ENCODE measurements at places on chromosomes 6 and 20.

DNA sequence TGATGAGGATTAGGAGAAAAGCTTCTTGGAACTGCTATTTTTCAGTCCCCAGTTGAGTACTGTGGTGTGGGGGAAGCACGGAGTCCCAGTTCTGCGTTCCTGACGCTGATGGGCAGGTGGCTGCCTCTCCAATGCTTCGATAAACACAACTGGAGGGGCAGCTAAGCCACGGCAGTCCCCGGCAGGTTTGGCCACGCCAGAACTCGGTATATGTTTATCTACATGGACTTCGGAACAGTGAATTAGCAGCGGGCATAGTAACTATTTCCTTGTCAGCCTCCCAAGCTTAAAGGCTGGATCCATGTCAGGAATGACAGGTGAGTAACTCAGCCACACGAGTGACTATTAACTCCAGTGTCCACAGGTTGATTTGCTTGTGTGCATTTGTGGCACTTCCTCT lies 354.4 kb downstream of the ZFAND3 start:
- no peak for DNase-seq

DNA sequence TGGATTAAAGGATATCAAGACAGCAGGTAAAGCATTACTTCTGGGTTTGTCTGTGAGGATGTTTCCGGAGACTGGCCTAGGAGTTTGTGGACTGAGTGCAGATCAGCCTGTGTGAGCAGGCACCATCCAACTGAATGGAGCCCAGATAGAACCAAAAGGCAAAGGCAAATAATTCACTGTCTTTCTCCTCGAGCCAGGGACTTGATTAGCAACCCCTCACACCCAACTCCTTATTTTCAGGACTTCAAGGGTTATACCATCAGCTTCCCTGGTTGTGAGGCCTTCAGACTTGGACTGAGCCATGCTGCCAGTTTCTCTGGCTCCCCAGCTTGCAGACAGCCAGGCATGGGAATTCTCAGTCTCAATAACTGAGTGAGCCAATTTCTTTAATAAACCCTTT lies 19.3 kb downstream of the PSMB1 start:
- DNase-seq: no peak

DNA sequence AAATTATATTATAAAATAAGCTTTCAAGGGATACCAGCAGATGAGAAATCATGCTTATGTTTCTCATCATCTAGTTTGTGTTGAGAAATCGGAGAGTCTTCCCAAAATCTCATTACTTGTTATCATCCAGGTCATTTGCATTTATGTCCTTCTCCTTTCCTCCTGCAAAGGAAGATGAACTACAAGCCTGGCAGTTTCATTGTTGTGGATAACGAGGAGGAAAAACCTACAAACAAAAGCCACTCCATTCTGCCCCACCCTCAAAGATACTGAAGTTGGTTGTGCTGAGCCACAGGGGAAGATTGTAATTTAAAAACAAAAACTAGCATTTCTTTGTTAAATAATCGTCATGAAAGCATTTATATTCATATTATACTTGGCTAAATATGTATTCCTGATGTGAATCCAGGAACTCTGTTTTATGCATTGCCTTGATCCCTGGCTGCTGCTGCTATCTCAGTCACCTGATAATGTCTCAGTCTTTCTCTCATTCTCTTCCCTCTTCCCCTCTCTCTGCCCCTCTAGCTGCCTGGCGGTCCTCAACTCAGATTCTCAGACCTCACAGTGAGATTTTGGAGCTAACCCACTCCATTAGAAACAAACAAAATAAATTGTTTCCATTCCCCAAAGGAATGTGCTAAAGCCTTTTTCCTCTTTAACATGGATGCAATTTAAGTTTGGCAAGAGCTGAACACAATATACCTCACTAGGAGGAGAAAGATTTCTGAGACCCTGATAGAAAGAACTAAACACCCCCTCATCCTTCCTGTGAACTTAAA lies 185.3 kb downstream of the ADAT2 start:
- no peak for DNase-seq

DNA sequence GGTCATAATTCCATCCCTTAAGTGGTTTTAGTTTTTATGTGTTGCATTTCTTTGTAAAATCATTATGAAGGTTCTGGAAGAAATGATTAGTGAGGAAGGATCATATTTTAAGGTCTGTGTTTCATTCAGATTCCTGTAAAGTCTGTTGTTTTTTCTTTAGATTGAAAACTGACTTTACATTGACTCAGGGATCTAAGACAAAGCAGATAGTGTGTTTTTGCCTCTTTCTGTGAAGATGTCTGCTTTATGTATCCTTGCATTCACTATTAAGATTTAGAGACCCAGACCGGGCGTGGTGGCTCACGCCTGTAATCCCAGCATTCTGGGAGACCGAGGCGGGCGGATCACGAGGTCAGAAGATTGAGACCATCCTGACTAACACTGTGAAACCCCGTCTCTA lies 225.7 kb downstream of the SAMD5 start:
- DNase-seq: no peak

DNA sequence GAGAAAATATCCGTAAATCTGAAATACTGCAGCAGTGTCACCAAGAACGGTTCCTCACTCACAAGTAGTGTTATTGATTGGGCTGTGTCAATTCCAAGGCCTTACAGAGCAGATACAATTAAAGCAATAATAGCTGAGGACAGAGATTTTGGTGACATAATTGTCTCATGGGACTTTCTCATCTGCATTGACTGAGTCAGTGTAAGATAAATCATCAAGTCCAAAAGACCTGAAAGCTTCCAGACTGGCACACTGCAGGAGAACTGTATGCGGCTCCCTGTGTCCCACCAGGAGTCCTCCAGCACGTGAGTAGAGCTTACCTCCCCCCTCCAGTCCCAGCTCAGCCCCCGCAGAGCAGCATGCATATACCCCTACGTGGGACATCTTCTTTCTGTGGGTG lies 655.2 kb upstream of the ARID1B start:
- no peak for DNase-seq

- DNase-seq: no peak
Observed at GRCh38 chr6:158373214-158373613, 60.9 kb downstream of the TULP4 start.

GRCh38 chr20:47713878-47714450 lies 71.3 kb downstream of the SULF2 start:
- no peak for DNase-seq

- DNase-seq: no peak
Observed at GRCh38 chr6:29628419-29629281, 4.3 kb downstream of the GABBR1 start.

DNA sequence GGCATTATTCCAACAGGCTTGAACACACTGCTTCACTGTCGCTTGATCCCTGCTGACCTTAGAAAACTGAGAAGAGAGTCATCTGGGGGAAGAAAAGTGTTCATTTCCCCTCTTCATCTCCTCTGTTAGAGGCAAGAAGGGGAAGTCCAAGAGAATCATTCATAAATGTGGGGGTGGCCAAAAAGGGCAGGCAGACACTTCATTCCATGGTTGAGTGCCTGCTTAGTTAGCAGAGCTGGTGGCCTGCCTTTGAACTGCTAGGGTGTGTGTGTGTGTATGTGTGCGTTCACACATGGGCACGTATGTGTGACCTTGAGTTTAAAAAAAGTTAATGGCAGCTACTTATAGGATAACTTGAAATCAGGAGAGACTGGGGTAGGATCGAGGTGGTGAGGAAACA lies 39.4 kb upstream of the RFPL4B start:
- DNase-seq: no peak

DNA sequence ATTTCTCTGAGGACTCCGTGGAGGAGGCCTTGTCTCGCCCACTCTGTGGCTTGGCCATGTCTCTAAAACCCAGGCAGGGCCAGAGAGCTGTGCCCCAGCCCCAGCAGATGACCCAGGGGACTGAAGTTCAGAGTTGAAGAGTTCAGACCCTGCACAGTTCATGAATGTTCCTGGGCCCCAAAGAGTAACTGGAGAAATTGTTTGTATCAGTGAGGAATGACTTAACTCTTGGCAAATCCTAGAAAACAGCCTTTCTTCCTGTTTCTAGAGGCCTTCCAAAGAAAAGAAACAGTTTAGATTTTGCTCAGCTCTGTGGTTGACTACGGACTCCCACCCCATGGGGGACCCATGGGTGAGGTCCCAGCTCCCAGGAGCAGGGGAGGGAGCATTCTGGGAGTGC lies 62.1 kb upstream of the EYA2 start:
- DNase-seq: no peak

GRCh38 chr20:31712112-31712553 lies 10.5 kb downstream of the BCL2L1 start:
- no peak for DNase-seq

DNA sequence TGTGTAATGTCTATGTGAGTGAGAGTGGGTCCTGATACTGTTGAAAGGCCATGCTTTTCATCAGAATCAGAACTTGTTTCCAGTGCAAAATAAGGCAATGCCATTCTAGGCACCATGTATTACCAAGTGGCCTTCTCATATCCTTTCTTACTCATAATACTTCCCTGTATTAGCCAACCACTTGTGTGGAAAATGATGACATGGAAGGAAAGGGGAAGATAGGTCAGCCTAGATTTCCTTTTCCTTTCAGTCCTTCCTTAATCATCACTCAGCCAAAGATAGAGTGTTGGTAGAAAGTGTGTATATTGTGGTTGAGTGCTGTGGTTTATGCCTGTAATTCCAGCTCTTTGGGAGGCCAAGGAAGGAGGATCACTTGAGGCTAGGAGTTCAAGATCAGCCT lies 158.6 kb upstream of the PREP start:
- no peak for DNase-seq

DNA sequence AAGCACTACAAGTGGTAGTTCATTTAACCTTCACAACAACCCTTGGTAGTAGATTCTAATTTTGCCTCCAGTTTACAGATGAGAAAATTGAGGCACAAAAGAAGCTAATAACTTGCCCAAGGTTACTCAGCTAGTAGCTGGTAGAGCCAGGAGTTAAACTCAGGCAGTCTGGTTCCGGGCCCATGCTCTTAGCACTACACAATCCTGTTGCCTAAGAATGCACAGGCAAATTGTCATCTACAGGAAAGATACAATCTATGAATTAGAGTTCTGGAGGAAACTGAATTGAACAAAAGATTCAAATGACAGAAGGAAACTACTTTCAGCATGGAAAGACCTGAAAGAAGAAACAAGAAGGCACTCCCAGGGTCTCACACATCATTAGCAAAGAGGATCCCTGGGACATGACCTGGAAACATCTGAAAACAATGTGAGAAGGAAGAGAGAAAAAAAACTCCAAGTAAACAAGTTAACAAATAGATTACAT lies 56.8 kb downstream of the ZHX3 start:
- DNase-seq: no peak

DNA sequence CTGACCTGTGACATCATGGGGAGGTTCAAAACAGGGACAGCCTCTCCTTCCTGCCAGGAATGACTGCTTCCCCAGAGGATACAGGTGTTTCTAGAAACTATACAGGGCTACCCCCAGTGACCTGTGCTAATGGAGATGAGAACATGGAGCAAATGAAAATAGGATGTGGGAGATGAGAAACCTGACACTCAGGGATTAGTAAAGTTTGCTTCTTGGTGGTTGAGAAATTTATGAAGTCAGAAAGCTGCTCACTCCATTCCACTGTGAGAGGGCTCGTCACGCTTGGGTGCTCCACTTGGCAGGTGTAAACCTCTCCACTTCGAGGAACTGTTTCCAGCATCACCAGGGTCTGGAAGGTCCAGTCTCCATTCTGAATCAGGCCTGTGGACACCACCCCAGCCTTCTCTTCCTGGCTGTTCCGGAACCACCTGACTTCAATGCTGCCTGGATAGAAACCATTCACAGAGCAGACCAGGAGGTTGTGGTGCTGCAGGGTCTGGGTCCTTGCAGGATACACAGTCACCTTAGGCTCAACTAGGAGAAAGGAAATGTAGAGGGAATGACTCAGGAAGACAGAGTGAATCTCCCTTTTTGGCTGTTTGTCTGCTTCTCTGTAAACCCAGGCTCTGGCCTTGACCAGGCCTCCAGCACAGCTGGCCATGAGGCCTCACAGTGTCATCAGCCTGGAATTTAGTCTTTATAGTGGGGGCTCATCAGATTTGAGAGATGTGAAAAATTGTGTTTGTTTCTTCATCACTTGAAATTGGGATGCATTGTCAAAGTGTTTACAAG lies 10.8 kb downstream of the HLA-DRB5 start:
- no peak for DNase-seq

DNA sequence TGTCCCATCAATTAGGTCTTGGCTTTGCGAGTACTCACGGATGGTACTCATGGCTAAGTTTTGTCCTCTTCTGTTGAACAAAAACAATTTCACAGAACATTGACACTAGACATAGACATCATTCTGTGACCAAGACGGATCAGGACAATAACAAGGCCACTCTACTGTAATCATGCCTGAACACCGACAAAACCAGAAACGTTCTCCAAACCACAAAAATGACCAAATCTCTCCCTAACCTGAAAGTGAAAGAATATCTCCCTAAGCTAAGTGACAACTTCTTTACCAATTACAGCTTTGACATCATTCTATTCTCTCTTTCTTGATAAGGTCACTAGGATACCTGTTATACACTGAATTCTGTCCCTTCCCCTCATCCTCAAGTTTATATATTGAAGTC lies 40.0 kb upstream of the SLC2A12 start:
- no peak for DNase-seq

GRCh38 chr6:77021232-77021631 lies 442.1 kb downstream of the HTR1B start:
- no peak for DNase-seq

DNA sequence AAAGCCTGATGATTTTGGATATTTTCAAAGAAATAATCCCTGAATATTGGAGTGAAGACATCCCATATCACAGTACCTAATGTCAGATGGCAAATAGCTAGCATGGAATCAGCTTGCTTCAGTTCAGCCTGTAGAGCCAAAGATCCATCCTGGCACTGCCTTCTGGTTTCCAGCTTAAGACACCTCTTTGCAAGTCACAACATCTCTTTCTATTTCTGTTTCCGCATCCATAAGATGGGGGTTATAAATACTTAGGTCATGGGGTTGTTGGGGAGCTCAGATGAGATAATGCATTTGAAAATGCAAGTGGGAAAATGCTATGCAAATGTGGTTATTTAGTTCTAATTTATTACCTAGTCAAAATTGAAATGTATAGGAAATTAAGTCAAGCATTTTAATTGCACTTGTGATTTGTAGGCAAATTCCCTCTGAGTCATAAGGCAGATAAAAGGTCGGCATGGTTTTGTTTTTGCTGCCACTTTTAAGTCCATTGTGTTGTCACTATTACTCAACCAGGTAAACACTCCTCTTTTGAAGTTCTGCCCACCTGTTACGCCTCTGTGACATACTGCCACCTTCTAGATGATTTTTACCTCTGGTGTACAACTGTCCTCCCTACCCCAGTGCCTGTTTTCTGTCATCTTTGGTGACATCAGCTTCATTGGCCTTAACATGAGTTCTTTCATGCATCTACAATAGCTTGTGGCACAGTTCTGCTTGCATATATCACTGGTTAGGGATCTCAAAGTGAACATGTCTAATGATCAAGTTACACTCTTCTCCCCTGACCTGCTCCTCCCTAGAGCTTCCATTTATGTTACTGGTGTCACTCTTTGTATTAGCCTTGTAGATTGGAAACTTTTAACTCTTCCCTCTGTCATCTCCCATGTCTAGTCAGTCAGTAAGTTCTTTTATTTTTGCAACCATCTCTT lies 96.6 kb downstream of the CDKAL1 start:
- DNase-seq: no peak

Data from natural killer cell treated with Interleukin-12 subunit alpha and Interleukin-12 subunit beta and Interleukin-15 and Interleukin-18, amount 100 ng/mL, for 72 hours (primary cell).